ENCODE measurements at places on chromosomes 11 and 22.
A peak's percentile ranks its signal among the peaks of the same experiment; 100 is the strongest.

GRCh38 chr11:82899186-82899820, 927 bp downstream of the PRCP start:
- no peak for DNase-seq

DNA sequence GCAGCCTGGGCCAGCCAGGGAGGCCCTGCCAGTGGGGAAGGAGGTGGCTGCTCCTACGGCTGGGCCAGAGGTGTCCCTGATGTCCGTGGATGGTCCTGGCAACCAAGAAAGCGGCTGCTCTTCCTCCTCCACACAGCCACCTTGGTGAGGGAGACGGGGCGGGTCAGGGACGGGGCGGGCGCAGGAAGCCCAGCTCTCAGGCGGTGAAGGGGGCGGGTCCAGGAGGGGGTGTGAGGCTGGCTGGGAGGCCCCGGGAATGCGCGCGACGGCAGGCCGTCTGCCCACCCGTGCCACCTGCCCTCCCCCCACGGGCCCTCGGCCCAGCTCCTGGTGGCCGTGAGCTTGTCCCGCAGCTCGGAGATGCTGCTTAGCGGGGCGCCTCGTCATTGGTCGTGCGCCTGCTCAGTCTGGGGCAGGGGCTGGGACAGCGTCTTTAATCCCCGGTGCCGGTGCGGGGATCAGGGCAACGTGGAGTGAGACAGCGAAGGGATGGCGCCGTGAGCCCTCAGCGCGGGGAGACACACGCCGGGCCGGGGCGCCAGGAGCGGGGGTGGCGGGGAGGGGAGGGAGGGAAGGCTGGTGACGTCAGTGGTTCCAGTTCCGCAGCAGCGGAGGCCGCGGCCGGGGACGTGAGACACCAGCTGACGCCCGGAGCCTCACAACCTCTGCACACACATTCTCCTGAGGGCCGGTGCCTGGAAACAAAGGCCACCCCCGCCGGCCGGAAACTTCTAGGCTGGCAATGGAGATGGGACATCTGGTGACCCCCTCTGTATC, 6.7 kb upstream of the BRSK2 start:
- peak; percentile 52 for DNase-seq

- DNase-seq, result no peak
Measured at GRCh38 chr11:92266806-92267205, 42.2 kb downstream of the FAT3 start.

DNA sequence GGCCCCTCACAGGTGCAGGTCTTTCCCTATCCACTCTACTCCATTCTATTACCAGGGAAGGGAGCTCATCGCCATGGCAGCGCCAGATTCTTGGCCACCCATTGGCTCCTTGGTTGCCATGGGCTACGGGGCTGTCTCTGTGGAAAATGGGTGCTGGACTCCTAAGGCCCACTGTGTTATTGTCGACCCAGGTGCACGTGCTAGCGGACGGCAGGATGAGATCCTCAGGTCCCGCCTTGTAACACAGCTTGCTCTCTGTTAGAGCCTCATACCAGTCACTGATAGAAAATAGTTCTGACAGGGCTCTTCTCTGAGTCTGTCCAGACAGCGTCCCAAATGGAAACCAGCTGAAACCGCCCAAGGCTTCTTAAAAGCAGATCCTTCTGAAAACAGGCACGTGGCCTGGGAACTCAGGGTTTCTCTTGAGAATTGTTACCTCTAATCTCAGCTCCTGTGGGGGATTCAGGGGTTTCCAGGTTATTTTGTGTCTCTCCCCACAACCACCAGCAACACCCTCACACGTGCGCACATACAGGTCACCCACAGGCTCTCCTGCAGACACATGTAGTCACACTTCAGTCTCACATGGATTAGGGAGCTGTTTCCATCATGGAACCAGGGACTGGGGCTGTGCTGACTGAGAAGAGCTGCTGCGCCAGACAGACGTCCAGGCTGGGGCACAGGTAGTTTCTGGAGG, 1.5 kb downstream of the TUB start:
- DNase-seq, result peak; percentile 20

GRCh38 chr22:30212996-30213441, 33.5 kb downstream of the LIF start:
- DNase-seq, result peak; percentile 76

GRCh38 chr11:27196203-27196897, 155.7 kb downstream of the BBOX1 start:
- no peak for DNase-seq

DNA sequence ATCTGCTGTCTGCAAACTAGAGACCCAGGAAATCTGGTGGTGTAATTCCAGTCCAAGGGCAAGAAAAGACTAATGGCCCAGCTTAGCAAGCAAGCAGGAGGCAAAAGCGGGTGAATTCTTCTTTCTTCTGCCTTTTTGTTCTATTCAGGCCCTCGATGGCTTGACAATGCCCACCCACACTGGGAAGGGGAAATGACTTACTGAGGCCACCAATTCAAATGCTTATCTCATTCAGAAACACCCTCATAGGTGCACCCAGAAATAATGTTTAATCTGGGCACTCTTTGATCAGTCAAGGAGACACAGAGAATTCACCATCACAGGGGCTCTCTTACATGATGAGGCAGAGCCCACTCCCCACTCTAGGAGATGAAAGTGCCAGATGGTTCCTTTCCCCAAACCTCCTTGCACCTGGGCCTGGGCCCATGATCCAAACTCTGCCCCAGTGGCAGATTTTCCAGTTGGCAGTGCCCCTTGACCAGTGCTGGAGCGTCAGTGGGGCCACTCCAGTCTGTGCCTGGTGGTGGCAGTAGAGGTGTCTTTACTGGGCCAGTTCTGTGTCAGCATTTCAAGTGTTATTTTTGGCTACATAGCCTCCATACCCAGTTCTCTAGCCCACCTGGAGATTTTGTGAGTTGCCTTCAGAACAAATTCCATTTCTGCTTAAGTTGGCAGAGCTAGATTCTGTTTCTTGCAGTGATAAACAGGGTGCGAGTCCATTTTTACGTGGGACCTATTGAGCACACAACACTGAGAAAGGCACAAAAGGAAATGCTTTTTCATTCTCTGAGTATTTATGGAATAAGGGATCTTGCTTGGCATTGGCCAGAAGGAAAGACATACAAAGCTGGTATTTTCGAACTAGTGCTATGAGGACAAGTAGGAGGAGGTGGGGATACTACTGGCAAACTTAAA, 7.5 kb downstream of the ELMOD1 start:
- peak; percentile 22 for DNase-seq

DNA sequence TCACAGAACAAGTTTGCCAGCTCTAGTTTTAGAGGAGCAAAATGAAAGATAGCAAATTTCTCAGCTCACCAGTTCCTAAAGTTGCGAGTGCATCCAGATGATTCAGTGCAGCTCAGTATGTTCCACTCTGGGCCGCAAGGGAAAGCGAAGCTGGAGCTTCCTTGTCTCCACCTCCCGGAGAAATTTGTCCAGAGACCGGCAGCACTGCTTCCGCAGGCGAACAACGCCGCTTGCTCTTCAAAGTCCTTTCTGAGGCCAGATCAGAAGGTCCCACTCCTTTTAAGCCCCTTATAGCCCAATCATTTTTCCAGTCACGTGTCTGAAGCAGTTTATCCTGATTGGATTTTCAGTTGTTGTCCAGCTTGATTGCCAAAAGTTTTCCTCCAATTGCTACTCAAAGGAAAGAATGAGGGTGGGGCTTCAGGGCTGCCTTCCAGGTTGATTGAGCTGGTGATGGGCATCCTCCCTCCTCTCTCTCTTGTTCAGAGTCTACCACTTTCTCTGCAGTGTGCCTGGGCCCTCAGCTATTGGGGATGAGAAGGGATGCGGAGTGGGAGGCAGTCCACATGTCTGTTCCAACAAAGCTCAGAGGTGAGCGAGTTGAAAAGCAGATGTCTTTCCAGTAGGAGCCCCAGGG, at the start of gene ZNF280A:
TSS of gene ZNF280A (minus strand) at position 251 of the 637 bp plus-strand sequence. CDS start 4,640 bp downstream, outside the sequence.
- peak; percentile 6 for DNase-seq

GRCh38 chr11:86799680-86800075, 664 bp upstream of the PRSS23 start:
- DNase-seq, result peak; percentile 55

GRCh38 chr22:38085501-38085900, 1.5 kb upstream of the SLC16A8 start:
- DNase-seq, result no peak

DNA sequence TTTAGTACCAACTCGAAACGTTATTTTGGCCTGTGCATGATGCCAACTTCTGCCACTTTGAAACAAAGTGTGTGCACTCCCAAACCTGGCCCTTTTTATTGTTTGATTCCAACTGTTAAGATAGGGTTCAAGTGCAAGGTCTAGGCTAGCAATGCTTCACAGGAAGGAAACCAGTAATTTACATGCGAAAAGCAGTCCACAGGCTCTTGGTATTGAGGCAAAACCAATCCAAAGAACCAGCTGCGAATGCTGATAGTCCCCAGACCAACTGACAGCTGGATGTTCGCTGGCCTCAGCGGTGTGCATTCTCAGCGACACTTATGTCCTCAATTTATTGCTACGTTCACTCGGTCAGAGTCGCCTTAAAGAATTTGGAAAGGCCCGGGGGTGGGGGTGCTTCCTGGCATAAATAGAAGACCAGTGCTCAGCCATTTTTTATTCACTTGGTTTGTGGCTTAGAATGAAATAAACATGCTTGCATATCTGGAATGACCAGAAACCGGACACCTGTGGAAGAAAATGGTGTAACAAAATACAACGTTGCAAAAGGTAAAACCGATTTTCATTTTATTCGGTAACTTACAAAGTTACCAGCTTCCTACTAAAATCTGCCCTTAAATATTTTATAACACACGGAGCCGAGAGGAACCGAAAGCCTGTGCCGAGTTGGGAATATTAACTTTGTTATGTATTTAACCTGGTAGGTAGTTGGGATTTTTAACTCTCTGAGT, 1.6 kb downstream of the CPT1A start:
- DNase-seq, result no peak

- DNase-seq, result no peak
Measured at GRCh38 chr11:103842191-103842590, 194.2 kb upstream of the DDI1 start.

GRCh38 chr11:61826930-61827570, 1.1 kb upstream of the FADS2 start:
- DNase-seq, result no peak

GRCh38 chr11:4455419-4455818, 6.3 kb downstream of the OR52K2 start:
- DNase-seq, result no peak

- peak; percentile 70 for DNase-seq
Measured at GRCh38 chr11:69080257-69080995, 31.7 kb downstream of the TPCN2 start.

GRCh38 chr11:120722524-120722923, 211.0 kb downstream of the GRIK4 start:
- no peak for DNase-seq

GRCh38 chr11:94641167-94641761, 74.1 kb downstream of the PIWIL4 start:
- DNase-seq, result no peak

GRCh38 chr11:86490582-86490981, 115.9 kb downstream of the CCDC81 start:
- DNase-seq, result no peak

DNA sequence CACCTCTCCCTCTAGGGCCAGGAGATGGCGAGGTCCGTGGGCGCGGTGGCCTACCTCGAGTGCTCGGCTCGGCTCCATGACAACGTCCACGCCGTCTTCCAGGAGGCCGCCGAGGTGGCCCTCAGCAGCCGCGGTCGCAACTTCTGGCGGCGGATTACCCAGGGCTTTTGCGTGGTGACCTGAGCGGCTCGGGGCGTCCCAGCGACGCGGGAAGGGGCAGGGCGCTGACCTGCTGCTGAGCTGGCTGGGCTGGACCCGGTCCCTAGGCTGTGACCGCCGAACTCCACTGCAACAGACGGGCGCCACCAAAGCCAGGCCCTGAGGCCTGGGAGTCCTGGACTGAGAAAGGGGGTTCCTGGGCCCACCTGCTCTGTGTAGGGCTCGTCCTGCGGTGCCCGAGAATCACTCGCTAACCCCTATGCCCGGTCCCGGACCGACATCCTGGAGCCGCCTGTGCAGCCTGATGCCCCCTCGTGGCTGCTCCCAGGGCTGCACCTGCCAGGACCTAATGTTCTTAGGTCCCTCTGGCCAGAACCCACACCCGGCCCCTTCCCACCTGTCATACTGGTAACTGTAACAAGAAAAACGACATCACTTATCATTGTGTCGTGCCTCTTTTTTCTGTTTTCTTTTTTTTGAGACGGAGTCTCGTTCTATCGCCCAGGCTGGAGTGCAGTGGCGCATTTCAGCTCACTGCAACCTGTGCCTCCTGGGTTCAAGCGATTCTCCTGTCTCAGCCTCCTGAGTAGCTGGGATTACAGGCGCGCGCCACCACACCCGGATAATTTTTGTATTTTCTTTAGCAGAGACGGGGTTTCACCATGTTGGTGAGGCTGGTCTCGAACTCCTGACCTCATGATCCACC, 15.0 kb downstream of the RHOD start:
- DNase-seq, result peak; percentile 55

DNA sequence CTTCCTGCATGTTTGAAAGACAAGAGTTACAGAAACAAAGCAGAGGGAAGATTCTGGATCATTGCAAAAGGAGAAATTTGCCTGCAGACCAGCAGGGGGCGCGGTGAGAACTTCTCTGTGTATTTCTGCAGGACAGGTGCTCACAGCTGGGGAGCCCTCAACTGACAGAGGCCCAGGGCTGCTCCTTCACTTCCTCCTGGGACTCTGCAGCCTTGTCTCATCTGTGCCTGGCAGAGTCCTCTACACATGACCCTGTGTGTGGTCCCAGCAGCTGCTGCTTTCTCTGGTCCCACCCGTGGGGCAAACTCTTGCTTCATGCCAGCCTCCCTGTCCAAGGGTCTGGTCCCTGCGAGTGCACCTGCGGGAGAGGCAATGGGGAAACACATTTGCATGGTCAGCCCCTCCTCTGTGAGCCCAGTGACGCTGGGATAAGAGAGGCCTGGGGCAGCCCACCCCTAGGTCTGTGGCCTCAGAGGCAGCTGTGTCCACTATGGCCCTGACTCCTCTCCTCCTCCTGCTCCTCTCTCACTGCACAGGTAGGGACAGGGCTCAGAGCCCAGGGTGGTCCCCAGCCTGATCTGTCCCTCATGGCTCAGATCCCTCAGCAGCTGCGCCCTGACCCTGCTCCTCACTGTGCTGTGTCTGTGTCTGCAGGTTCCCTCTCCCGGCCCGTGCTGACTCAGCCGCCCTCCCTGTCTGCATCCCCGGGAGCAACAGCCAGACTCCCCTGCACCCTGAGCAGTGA, 43.2 kb upstream of the VPREB1 start:
- no peak for DNase-seq

DNA sequence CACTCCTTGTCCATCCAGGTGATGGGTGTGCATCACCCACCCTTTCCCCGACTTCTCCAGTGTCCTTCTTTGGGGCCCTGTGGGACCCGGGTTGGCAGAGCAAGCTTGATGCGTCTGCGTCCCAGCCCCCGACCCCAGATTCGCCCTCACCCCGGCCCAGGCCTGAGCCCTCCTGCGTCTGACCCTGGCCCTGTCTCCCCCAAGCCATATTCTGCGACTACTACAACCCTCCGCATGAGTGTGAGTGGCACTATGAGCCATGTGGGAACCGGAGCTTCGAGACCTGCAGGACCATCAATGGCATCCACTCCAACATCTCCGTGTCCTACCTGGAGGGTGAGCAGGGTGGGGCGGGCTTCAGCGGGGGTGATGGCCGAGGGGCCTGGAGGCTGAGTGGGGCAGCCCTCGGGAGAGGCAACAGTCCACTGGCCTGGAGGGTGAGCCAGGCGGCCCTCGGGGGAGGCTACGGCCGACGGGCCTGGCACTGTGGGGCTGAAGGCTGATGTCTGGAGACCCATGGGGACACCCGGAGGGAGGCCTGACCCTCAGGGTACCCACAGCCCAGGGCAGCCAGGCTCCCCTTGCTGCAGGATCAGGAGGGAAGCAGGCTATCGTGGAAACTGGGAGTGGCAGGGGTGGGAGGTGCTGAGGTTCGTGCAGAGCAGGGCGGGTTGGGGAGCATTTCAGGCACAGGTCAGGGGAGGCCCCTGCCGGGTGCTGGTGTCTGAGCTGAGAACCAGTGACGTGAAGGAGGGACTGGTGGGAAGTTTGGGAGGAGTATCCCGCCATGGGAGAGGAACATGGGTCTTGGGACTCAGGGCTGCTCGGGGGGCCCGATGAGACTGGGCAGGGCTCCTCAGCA, 15.3 kb downstream of the MUC2 start:
- DNase-seq, result no peak

Measured in fibroblast of skin of scalp (primary cell).